WTC11 (cell line): ENCODE measurements at places on chromosomes 11 and 22.
A peak's percentile ranks its signal among the peaks of the same experiment; 100 is the strongest.

- DNase-seq = peak; percentile 64
Measured at GRCh38 chr11:94897330-94897768, 76.0 kb downstream of the CWC15 start.

GRCh38 chr22:49848690-49849160, 4.9 kb upstream of the ZBED4 start:
- DNase-seq = no peak

DNA sequence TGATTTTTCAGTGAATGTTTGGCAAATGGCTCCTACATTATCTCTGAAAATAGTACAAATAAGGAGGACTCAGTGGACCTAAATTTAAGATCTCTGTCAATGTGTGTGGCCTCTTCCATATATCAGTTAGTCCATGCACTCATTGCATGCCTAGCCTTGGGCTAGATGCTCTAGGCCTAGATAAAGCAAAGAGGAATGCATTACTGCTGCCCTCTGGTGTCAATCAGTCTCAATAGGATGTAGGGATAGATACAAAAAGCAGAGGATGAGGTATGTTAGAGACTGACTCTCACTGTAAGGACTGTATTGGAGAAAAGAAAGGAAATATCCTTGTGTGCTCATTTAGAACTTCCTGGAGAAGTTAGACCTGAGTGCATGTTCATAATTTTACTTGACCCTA, 42.0 kb downstream of the MS4A2 start:
- DNase-seq = peak; percentile 22

DNA sequence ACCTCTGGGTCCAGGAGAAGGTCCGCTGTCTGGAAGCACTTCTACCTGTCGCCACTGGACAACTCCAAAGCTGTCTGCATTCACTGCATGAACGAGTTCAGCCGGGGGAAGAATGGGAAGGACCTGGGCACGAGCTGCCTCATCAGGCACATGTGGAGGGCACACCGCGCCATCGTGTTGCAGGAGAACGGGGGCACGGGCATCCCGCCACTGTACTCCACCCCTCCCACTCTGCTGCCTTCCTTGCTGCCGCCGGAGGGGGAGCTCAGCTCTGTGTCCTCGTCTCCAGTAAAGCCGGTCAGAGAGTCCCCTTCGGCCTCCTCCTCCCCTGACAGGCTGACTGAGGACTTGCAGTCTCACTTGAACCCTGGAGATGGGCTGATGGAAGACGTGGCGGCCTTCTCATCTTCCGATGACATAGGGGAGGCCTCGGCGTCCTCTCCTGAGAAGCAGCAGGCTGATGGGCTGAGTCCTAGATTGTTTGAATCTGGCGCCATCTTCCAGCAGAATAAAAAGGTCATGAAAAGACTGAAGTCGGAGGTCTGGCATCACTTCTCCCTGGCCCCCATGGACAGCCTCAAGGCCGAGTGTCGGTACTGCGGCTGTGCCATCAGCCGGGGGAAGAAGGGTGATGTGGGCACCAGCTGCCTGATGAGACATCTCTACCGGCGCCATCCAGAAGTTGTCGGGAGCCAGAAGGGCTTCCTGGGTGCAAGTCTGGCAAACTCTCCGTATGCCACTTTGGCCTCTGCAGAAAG, 31.0 kb downstream of the ZBED4 start:
- no peak for DNase-seq

- no peak for DNase-seq
Measured at GRCh38 chr11:77602381-77603088, 12.8 kb downstream of the AQP11 start.

DNA sequence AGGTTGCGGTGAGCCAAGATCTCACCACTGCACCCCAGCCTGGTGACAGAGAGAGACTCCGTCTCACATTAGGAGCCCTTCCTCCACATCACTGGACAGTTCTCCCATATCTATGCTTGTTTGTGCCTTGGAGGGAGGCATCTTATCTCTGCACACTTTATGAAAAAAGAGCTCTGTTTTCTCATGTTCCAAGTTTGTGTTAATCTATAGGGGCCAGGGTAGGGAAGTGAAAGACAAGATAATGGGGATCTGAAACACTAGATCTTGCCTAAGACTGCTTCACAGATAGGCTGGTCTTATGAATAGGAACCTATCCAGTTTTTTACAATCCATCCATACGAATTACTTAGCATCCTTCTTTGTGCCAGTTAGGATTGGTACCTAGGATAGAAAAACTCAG, 17.1 kb downstream of the OR6Q1 start:
- DNase-seq = no peak

DNA sequence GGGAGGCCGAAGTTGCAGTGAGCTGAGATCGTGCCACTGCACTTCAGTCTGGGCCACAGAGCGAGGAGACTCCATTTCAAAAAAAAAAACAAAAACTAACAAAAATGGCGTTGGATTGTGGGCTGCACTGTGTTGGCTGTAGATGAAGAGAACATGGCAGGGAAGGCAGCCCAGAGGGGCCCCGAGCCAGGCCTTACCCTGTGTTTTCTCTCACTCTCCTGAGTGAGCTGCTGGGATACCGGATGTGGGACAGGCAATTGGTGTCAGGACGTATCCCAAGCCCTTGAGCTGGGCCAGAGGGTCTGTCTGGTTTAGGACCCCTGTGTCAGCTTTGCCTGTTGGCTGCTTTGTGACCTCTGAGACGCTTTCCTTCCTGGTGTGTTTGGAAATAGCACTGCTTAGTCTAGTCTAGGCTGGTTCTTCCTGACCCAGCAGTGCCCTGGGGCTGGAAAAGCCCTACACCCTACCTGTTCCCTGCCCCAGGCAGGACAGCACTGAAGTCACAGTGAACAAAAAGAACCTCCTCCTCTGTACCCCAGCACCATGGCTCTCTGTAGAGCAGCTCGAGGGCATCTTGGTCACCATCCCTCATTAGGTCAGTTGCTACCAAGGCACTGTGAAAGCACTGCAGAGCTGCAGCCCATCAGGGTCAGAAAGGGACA, 17.8 kb downstream of the CHADL start:
- no peak for DNase-seq

- DNase-seq = no peak
Measured at GRCh38 chr11:103582351-103582909, 454.0 kb upstream of the DDI1 start.

GRCh38 chr22:37276776-37277175, 5.5 kb upstream of the CYTH4 start:
- no peak for DNase-seq

GRCh38 chr11:6201481-6201880, 2.5 kb downstream of the OR52W1 start:
- no peak for DNase-seq

GRCh38 chr22:49487950-49488349, 339.7 kb downstream of the BRD1 start:
- DNase-seq = peak; percentile 71

DNA sequence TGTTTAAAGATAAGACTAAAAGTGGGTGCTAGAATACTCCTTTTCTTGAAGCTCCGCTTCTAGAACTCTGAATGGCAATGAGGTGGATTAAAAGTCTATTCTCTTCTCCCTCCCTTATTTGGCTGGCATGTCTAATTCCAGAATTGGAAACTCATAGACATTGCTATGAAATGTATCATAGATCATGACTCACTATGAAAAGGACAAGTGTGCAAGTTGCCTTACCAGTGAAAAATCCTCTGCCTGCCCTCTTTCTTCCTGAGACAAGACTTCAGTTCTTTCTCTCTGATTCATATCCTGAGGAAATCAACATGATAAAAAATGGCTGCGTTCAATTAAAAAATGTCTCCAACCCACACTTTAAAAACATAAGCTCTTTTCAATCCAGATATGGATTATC, 73.2 kb upstream of the BLID start:
- no peak for DNase-seq

- DNase-seq = no peak
Measured at GRCh38 chr11:86931548-86932258, 23.5 kb downstream of the FZD4 start.

GRCh38 chr11:120546312-120547205, 35.0 kb downstream of the GRIK4 start:
- DNase-seq = peak; percentile 51

- peak; percentile 49 for DNase-seq
Measured at GRCh38 chr11:43072096-43072495, 239.7 kb upstream of the API5 start.

- no peak for DNase-seq
Measured at GRCh38 chr11:63713766-63714165, 32.5 kb downstream of the RTN3 start.

DNA sequence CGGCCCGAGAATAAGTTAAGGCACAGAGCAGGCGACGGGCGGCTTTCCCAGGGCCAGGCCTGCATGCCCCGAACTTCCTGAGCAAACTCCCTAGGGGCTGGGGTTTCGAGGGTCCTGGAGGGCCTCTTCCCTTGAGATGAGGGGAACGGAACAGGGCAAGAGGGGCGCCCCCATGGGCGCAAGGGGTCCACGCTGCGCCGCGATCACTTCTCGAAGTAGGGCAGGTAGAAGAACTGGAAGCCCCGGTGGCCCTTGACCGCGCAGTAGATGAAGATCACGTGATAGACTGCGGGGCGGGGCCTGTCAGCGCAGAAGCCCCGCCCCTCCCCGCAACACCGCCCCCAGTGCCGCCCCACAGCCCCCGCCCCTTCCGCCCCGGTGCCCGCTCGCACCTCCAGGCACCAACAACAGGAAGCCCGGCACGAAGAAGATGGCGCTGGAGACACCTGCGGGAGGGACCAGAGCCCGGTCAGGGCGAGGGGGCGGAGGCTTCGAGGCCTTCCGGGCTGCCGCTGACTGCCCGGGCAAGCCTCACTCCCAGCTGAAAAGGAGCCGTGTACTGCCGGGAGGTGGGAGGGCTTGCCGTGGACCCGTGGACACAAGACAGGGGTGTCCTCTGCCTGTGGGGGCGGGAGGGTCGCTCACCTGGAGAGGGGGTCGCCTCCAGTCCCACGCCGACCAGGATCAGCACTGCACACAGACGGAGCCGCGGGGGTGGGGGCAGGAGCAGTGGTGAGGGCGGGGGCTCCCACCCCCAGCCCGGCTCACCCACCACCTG, 4.5 kb downstream of the TMEM134 start:
- DNase-seq = peak; percentile 91

GRCh38 chr11:2215230-2215560, 43.6 kb upstream of the TH start:
- no peak for DNase-seq

GRCh38 chr22:39446239-39446721, 10.5 kb upstream of the MGAT3 start:
- DNase-seq = peak; percentile 64

GRCh38 chr22:21451545-21452520, 15.4 kb upstream of the TMEM191C start:
- no peak for DNase-seq

DNA sequence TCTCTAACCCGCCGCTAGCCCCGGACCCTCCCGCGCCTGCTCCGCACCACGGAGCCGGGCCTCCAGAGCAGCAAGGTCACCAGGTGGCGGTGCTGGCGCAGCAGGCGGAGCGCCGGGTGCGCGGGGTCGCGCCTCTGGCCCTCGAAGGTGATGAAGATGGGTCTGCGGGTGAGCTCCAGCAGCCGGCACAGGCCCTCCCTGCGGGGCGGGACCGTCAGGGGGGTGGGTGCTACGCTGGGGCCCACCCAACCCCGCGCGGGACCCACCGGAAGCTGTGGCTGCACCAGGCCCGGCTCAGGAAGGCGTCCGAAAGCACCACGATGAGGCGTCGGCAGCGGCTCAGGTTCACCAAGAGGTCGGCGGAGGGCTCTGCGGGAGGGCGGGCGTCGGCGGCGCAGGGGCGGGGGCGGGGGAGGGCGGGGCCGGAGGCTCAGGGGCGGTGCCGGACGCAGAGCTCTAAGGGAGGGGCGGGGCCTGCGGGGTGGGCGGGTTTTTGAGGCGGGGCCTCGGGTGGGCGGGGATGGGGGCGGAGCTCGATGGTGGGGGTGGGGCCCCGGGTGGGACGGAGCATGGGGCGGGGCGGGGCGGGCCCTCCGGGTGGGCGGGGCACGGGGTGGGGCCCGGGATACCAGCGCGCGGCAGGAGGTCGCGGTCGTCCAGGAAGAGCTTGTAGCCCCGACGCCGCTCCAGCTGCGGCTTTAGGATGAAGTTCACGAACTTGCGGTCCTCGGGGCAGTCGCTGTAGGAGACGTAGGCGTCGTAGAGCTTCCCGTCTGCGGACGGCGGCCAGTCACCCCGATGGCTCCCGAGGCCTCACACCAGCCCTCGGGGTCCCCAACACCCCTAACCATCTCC, 7.8 kb downstream of the SIGIRR start:
- DNase-seq = peak; percentile 81

GRCh38 chr11:26914968-26915367, 78.9 kb upstream of the FIBIN start:
- DNase-seq = no peak

DNA sequence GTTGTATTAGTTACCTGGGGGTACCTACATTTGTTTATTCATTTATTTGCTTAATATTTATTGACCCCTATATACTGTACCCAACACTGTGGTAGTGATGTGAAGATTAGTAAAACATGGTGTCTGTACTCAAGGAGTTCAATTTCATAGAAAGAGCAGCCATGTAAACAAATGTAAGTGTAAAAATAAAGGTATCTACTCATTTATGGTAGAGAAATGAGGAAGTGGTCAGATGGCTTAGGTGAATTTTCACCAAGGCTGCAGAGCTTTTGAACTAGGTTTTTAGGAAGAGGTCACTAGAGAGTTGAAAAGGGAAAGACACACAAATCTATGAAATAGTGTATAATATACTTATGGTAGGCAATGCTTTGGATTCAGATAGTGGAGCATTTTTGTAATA, 11.1 kb downstream of the CTR9 start:
- DNase-seq = no peak

DNA sequence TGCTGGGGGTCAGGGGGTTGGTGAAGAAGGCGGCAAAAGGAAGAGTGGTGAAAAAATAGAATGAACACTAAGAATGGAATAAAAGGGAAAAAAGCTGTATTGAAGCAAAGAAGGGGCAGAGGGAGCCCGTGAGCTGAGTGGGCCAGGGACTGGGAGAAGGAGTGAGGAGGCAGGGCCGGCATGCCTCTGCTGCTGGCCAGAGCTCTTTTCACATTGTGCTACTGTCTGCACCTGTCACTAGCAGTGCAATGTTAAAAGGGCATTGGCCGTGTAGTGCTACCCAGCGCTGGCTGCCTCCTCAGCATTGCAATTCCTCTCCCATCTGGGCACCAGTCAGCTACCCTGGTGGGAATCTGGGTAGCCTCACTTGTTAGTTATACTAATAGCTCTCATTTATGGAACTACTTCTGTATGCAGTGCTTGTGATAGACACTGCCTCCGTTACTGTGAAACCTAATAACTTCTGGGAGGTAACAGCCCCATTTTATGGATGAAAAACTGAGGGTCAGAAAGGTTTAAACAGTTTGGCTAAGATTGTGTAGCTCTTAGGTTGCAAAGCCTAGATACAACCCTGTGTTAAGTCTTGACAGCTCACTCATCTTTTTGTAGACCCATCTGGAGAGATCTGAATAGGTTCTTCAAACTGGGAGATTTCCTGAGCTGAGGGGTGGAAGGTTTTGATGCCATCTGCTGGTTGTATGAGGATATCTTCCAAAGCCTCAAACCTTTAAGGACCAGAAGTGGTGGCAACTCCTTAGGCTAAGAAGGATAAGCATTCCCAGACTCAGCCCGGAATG, 8.5 kb downstream of the YPEL4 start:
- peak; percentile 39 for DNase-seq

DNA sequence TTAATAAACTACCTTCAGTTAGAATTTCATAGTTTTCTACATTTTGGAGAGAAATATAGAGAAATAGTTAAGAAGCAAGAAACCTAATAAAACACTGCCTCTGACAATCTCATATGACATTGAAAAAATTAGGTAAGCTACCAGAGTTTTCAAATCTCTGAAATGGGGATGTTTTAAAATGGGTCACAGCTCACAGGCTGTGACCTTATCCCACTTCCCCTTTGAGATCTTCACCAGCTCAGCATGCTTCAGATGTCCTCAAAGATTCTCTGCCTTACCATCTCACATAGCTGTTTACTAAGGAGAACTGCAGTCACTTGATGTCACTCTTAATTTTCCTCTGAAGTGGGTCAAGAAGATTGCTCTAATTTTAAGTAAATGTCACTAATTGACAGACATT, 717.8 kb downstream of the JRKL start:
- no peak for DNase-seq
